ENCODE measurements at places on chromosomes 12 and 14.

- no peak for DNase-seq
Observed at GRCh38 chr12:106987846-106988245, 900 bp upstream of the MTERF2 start.

GRCh38 chr12:59736786-59737185, 141.0 kb downstream of the SLC16A7 start:
- no peak for DNase-seq

- no peak for DNase-seq
Observed at GRCh38 chr12:108722992-108723766, 8.1 kb downstream of the CORO1C start.

- no peak for DNase-seq
Observed at GRCh38 chr14:92471919-92472318, 41.7 kb upstream of the RIN3 start.

- DNase-seq = no peak
Observed at GRCh38 chr12:121784460-121784859, 9.0 kb downstream of the RHOF start.

- no peak for DNase-seq
Observed at GRCh38 chr14:26775765-26776563, 178.1 kb upstream of the NOVA1 start.

DNA sequence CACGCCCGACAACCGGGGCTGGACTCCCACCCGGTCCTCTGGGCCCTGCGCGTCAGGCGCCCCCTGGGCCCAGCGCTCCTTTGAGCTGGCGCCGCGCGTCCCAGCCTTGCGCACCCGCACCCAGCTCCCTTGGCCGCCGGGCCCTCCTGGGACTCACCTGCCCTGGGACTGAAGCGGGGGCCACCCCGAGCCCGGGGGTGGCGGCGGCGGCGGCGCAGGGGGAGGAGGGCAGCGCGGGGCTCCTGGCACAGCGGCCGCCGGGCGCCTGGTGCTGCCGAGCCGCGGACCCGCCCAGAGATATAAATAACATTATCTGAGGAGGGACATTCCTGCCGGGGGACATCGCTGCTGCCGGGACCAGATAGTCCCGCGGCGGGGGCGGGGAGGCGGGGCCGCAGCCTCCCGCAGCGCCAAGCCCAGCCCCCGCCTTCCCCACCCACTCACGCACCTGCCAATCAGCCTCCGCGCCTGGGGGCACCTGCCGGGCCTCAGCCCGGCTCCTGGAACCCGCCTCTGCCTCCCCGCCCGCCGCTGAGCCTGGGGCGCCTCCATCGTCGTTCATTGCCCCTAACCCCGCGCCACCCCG, at the start of gene SPTB:
Gene SPTB, minus strand, starts transcription at position 273 of the 586 bp plus-strand sequence. CDS start 56,813 bp downstream, outside the sequence.
- DNase-seq = peak; percentile 62

DNA sequence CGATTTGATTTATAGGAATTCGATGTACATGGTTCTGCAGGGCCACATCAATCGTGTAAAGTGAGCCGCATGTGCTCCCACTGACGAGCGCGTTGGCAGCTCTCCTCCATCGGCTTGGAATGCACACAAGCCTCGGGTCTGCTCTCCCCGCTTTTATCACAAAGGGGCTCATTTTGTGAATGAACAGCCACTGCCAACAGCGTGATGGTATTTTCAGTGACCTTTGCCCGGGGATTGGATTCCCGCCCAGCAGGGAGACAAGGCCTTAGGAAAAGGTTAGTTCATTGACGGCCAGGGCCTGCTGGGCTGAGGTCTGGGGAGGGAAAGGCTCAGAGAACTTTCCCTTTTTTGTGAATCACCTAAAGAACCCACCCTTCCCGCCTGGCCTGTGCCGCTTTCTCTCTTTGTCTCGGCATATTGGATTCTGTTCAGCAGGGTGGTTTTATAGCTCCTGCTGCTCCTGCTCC, 232.1 kb downstream of the MSRB3 start:
- no peak for DNase-seq

GRCh38 chr14:54046250-54046649, 89.6 kb upstream of the BMP4 start:
- DNase-seq = no peak

GRCh38 chr14:68487805-68488590, 304.9 kb downstream of the ZFP36L1 start:
- no peak for DNase-seq

DNA sequence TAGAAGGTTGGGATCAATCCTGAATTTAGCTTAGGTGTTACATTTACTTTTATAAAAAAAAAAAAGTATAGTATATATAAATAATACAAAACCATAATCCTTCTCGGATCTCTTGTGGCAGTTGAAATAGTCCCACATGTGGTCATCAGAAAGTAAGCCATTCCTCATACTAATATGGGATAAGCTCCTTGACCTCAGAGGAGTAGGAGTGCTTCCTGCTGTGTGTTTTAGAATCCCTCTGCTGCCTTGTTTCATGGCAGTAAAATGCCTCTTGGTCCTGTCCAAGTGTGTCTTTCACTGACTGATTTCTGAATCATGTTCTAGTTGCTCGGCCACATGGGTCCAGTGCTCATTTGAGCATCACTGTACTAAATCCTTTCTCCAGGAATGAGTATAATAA, 117.0 kb downstream of the NTN4 start:
- DNase-seq = no peak

GRCh38 chr12:388541-389141, 479 bp downstream of the KDM5A start:
- peak; percentile 22 for DNase-seq

DNA sequence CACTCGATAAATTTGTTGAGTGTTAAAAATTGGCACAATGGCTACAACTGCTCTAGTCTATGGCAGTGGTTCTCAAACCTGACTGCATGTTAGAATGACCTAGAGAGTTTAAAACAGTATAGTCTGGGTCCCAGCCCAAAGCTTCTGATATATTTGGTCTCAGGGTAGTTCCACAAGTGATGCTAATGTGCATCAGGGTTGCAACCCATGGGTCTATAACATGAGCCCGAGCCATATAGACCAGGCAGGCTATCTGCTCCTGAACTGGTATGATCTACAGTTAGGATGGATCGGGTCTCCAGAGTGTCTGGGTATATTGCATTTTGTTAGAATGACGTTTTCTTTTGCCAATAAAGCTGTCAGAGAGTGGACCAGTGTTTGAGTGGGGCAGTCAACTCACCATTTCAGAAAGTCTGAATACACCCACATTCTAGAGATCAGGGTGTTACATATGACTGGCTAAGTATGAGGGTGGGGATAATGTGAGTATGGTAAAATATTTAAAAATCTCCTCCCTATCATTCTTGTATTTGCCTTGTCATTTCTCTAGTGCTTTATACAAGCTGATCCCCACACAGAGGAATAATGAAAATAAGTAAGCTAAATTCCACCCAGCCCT, 80.9 kb downstream of the FRMD6 start:
- no peak for DNase-seq

DNA sequence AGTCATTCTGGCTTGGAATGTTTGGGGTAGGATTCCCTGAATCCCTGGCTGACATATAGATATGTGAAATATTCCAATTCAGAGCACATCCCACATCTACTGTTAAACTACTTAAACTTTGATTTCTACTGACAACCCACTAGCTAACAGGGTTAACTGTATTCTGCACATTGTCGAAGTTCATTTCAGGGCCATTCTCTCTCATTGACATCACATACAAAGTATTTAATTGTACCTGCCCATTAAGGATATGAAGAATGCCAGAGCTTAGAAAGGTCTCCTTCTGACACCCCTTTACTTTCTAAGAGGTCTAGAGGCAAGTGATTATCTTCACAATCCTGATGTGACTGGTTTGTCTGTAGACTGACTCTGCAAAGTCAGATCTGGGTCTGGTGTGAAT, 2.8 kb upstream of the DCN start:
- DNase-seq = no peak

GRCh38 chr14:99756796-99757195, 36.4 kb upstream of the EML1 start:
- no peak for DNase-seq

DNA sequence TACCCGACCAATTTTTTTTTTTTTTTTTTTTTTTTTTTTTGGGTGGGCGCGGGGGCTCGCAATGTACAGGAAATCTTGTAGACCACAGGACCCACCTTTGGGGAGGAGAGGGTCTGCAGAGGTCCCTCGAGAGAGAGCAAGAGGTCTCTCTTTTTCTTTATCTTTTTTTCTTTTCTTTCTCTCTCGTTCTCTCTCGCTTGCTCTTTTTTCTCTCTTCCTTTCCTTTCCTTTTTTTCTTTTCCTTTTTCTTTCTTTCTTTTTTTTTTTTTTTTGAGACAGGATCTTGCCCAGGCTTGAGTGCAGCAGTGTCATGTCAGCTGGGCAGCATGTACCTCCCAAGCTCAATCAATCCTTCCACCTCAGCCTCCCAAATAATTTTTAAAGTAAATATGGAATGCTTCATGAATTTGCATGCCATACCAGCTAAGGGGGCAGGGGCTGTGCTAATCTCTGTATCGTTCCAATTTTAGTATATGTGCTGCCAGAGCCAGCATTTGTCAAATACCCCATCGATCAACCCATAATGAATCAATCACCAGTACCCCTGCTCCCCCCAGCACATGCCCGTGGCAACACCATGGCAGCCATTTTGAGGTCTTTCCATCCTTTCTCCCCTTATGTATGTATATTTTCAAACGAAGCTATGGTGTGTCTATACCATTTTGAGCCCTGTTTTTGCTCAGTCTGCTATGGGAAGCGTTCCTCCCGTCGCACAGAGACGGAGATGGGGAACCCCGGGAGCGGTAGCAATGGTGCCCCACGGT, 9.3 kb downstream of the PAPLN start:
- DNase-seq = no peak

DNA sequence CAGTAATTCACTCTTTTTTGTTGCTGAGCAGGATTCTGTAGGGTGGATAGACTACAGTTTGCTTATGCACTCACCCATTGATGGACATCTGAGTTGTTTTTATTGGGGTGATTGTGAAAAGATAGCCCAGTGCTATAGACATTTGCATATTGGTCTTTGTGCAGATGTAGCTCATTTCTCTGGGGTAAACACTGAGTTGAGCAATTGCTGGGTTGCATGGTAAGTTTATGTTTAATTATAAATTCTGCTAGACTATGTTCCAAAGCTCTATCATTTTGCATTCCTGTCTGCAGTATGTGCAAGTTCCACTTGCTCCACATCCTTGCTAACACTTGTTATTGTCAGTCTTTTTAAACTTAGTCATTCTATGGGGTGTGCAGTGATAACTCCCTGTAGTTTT, 65.4 kb upstream of the RFLNA start:
- no peak for DNase-seq

DNA sequence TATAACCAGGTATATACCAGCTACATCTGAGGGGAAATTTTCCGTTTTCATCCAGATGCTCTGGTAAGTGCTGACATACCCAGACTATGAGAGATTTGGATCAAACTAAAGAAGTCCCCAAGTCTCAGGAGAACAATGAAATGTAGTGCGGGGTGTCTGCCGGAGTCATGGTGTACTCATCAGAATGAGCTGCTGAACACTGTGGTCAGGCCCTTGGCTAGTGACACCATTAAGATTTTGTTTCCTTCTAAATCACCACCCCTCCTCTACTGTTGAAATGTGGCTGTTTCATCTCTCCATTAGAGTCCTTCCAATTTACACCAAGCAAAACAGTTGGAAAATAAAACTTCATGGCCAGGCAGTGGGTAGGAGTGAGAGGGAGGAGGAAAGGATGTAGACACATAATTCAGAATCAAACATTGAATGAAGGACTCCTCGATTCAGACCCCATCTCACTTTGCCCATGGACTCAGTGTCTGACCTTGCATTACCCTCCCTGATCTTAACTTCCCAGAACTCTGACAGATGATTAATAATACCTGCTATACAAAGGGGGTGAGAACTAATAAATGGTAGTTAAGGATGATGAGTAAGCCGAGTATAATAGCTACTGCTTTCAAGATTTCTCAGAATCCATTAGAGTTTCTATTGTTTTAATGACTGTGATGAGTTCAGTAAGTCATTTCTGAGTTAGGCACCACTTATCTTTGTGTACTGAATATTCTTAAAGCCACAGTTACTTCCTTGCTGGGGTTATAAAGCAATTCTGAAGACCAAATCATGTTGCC, 127.4 kb downstream of the CRADD start:
- no peak for DNase-seq

GRCh38 chr14:103070971-103071542, 13.0 kb upstream of the LBHD2 start:
- DNase-seq = no peak

GRCh38 chr14:64786296-64787149, 82.3 kb downstream of the PLEKHG3 start:
- no peak for DNase-seq

DNA sequence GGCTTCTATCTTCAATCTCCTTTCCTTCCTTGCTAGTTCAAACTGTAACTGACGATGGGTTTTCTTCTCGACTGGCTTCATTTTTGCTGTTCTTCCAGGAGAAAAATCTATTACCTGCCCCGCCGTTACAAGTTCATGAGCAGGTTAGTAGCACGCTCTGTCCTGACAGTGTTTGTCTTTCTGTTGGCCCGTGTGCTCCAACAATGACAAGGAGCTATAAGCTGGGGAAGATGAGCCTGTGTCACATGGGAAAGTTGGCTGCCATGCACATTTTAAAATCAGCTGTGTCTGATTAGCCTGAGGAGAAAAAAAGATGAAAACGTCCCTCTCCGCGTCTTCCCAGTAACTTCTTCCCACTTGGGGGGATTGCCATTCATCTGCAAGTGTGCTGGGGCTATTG, 180.2 kb downstream of the ANO4 start:
- DNase-seq = no peak

- DNase-seq = no peak
Observed at GRCh38 chr14:94364964-94365363, 23.4 kb downstream of the SERPINA1 start.

DNA sequence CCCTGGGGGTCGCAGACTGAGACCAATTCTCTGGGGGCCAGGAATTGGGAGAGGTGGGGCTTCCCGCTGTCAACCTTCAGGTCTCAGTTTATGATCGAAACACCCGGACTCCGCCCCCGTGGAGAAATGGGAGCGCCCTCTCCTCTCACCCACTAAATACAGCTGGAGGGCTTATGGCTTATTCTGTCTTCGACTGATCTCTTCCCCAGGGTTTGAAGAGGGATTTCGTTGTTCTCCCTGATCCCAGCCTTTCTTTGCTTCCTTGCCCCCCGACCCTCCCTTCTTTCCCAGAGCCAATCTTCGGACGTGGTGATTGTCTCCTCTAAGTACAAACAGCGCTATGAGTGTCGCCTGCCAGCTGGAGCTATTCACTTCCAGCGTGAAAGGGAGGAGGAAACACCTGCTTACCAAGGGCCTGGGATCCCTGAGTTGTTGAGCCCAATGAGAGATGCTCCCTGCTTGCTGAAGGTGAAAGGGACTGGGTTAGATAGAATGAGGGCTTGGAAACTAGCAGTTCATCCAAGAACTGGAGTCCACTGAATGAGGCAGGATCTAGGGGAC, 607 bp downstream of the OS9 start:
- DNase-seq = no peak

Data from stimulated activated CD4-positive, alpha-beta T cell treated with anti-CD3 and anti-CD28 coated beads, TNF-alpha, amount 100 ng/mL, for 48 hours (primary cell).